Mesenchymal stem cell (in vitro differentiated cells and primary cell): ENCODE measurements at places on chromosomes 3 and 15.

DNA sequence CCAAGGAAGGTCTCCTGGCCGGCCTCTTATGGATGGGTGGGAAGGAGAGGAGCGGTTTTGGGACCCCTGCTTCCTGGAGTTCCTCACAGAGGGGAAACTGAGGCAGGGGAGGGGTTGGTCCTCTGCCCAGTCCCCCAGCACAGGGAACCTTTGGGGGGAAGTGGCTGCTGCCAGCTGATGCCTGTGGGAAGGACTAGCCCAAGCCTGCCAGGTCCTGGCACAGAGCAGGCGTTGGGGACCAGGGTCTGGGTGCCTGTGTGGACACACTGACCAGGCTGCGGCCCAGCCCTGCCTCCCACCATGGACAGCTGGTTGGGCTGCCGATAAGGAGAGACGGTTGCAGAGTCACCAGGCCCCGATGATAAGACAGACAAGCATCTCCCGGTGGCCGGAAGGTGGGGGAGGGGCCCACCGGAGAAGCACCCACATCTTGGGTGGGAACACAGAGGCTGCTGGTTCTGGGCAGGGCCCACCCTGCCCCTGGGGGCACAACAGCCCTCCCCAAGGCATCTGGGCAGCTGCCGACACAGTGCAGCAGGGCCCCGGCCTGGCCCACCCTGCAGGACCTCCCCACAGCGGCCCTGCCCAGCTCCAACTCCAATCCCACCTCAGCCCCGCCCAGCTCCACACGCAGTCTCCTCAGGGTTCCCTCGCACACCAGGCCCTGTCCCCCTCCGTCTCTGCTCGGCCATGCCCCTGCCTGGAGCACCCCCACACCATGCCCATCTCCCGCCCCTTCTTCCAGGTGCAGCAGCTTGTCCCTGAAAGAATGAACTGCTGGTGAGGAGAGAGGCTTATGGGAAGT, 50.7 kb downstream of the DNAJB8 start:
- H3K4me3 ChIP-seq: no peak overlapping the region
- no peaks in the 10 kb centered on the region for H3K27me3 ChIP-seq
- no peak overlapping the region for H3K27ac ChIP-seq
- DNase-seq: no peak
- H3K4me1 ChIP-seq: peaks cover 16% of the 10 kb centered on the region

DNA sequence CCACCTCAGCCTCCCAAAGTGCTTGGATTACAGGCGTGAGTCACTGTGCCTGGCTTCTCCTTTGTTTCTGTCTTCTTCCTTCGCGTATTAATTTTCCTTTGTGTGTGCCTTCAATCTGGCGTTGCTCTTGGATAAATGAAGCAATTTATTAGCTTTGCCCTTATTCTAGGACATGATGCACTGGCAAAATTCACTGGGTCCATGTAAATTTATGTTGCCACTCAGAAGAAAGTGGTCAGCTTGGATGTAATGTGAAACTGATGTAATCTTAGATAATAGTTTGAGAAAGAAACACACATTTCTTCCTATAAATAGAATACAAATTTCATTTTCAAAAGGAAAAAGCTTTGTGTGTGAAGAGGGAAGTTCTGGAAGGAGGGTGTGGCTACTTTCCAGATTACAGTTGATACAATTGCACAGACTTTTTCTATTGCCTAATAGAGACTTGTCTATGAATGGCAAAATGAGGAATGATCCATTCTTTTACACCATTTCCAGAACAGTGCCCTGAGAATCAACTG, 23.3 kb upstream of the ATP1B3 start:
- H3K4me3 ChIP-seq: no peak overlapping the region
- no peak overlapping the region for H3K27ac ChIP-seq
- no peak for DNase-seq
- H3K27me3 ChIP-seq: no peaks in the 10 kb centered on the region

- peaks cover 3% of the 10 kb centered on the region for H3K4me1 ChIP-seq
- H3K4me3 ChIP-seq: no peak overlapping the region
- no peaks in the 10 kb centered on the region for H3K27me3 ChIP-seq
- DNase-seq: no peak
- H3K36me3 ChIP-seq: no peaks in the 10 kb centered on the region
These were observed 126.1 kb upstream of the CTNNB1 start for GRCh38 chr3:41073190-41073589.

DNA sequence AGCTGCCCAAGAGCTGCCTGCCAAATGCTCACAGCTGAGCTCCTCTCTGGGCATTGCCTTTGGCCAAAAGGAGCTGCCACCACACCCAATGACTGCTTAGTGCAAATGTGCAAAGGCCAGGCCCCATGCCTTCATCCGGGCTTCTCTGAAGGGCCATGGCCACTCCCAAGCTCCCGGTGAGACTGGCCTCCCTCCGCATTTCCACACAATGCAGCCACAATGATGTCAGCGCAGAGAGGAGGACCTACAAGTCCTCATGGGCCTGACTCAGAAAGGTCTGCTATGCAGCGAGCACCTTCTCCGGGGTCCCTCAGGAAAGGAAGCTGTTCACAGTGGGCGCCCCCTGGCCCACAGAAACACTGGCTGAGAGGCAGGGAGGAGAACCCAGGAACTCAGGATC, 12.7 kb downstream of the OXTR start:
- no peak overlapping the region for H3K27ac ChIP-seq
- H3K4me1 ChIP-seq: peaks cover 25% of the 10 kb centered on the region

- no peaks in the 10 kb centered on the region for H3K36me3 ChIP-seq
- no peak for DNase-seq
- H3K27me3 ChIP-seq: no peaks in the 10 kb centered on the region
- H3K27ac ChIP-seq: no peak overlapping the region
These were observed 2.5 kb upstream of the DNAH12 start for GRCh38 chr3:57546616-57547015.

DNA sequence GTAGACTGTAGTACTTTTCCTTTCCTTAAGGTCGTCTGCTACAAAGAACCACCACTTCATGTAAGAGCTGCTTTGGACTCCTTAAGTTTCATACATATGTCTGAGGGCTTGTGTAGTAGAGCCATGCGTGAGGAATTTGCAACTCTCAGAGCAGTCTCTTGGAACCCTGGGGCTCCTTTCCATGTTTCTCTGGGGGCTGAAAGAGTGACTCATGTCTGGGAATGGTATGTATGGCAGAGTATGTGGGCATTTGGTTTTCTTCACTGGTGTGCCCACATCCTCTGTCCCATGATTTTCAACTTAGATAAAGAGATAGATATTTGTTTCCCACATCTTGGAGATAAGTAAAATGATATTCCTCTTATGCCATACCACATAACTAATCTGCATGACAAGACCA, 20.6 kb upstream of the RBM5 start:
- DNase-seq: peak; percentile 15
- no peaks in the 10 kb centered on the region for H3K27me3 ChIP-seq
- no peaks in the 10 kb centered on the region for H3K4me1 ChIP-seq
- H3K27ac ChIP-seq: peak overlapping the region; percentile 70
- H3K36me3 ChIP-seq: peaks cover 93% of the 10 kb centered on the region
- no peak overlapping the region for H3K4me3 ChIP-seq

- DNase-seq: no peak
- H3K4me3 ChIP-seq: no peak overlapping the region
- H3K27ac ChIP-seq: no peak overlapping the region
- H3K27me3 ChIP-seq: no peaks in the 10 kb centered on the region
- H3K36me3 ChIP-seq: peaks cover 53% of the 10 kb centered on the region
- H3K4me1 ChIP-seq: peaks cover 3% of the 10 kb centered on the region
These were observed 36.2 kb downstream of the ZXDC start for GRCh38 chr3:126439346-126439967.

DNA sequence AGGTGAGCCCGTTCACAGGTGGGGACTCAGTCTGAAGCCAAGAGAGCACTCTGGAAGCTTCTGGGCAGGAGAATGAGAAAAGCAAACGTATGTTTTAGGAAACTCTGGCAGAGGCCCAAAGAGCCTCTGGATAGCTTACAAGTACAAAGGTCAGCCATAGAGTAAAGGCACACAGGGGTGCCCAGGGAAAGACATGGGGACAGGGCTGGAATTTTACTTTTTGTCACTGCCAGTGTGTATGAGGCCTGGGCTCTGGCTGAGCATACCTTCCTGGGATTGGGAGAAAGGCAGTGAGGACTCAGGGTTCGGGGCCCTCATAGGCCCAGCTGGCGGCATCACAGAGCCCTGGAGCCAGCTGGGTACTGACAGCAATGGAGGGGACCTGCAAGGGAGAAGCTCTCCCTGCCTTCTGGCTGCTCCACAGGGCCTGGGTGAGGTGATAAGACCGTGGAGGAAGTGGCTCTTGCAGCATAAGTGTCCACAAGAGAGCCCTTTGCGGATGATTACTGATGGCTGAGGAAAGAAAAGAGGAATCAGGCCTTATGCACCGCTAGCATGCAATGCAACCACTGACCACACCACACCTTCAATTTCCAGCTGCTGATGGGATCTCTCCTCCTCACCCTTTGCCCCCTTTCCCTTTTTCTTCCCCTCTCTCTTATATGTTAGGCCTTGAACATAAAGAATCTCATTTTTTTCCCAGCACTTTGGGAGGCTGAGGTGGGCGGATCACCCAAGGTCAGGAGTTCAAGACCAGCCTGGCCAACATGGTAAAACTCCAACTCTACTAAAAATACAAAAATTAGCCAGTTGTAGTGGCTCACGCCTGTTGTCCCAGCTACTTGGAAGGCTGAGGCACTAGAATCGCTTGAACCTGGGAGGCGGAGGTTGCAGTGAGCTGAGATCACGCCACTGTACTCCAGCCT, 25.1 kb upstream of the BCL2L10 start:
- peaks cover 18% of the 10 kb centered on the region for H3K4me1 ChIP-seq
- DNase-seq: peak; percentile 33
- peaks cover 27% of the 10 kb centered on the region for H3K36me3 ChIP-seq
- no peak overlapping the region for H3K4me3 ChIP-seq

- no peaks in the 10 kb centered on the region for H3K4me1 ChIP-seq
- no peak overlapping the region for H3K4me3 ChIP-seq
- H3K27ac ChIP-seq: no peak overlapping the region
These were observed 591.0 kb downstream of the MECOM start for GRCh38 chr3:169072494-169072893.

GRCh38 chr3:42562047-42562907, 19.5 kb downstream of the SEC22C start:
- no peak for DNase-seq
- H3K36me3 ChIP-seq: peaks cover 41% of the 10 kb centered on the region
- H3K4me3 ChIP-seq: no peak overlapping the region
- no peak overlapping the region for H3K27ac ChIP-seq

GRCh38 chr15:74621936-74622335, 6.3 kb downstream of the CLK3 start:
- H3K4me1 ChIP-seq: peaks cover 12% of the 10 kb centered on the region
- H3K27ac ChIP-seq: no peak overlapping the region
- H3K36me3 ChIP-seq: peaks cover 89% of the 10 kb centered on the region
- no peaks in the 10 kb centered on the region for H3K27me3 ChIP-seq
- DNase-seq: no peak

- no peak overlapping the region for H3K4me3 ChIP-seq
- no peaks in the 10 kb centered on the region for H3K36me3 ChIP-seq
- H3K27me3 ChIP-seq: no peaks in the 10 kb centered on the region
- H3K4me1 ChIP-seq: no peaks in the 10 kb centered on the region
- DNase-seq: no peak
These were observed 53.6 kb upstream of the RPL35A start for GRCh38 chr3:197896421-197896820.

DNA sequence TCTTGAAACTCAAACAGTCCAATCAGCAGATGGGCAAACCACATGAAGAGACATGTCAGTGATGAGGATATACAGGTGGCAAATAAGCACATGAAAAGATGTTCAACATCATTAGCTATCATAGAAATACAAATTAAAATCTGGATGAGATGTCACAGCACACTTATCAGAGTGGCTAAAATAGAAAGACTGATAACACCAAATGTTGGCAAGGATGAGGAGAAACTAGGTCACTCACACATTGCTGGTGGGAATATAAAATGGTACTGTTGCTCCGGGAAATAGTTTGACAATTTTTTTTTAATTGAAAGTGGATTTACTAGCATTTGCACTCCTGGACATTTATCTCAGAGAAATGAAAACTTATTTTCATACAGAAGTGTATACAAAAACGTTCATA, 8.4 kb downstream of the PGPEP1L start:
- H3K27me3 ChIP-seq: peaks cover 10% of the 10 kb centered on the region
- H3K36me3 ChIP-seq: no peaks in the 10 kb centered on the region
- no peak for DNase-seq
- H3K27ac ChIP-seq: no peak overlapping the region

- H3K27me3 ChIP-seq: no peaks in the 10 kb centered on the region
- H3K36me3 ChIP-seq: no peaks in the 10 kb centered on the region
These were observed 305.4 kb upstream of the ROPN1 start for GRCh38 chr3:124297062-124297980.

DNA sequence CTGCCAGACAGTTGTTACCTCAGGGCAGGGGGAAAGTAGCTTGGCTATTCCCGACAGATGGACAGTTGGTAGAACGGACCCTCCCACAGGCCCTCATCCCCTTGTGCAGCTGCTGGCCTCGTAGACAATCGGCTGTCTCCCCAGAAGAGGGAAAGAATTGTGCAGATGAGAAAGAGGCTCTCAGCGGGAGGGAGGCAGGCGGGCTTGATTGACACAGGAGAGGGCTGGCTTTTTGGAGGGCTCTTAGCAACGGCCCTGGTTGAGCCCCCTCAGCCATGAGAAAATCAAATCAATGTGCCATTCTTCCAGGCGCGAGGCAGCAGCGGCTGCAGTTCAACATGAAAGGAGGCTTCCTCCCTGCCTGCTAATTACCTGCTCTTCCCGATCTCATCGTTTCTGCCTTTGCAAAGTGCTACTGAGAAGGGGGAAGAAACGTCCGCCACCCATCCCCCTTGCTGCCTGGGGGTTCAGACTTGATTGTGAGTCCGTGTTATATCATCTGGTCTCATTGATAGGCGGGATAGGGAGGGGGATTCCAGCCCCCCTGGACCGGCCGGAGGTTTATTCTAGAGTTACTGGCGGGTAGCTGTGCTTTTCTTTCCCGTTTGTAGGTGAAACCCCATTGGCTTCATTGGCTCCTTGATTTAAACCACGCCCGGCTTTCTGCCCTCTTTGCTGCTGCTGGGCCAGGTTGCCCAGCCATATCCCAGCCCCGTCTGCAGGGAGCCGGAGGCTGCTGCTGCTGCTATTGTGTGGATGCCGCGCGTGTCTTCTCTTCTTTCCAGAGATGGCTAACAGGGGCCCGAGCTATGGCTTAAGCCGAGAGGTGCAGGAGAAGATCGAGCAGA, at the start of gene TAGLN3:
Gene TAGLN3, plus strand, starts transcription at position 287 of the 848 bp plus-strand sequence. Its CDS starts 501 bp downstream, at position 788.
- peaks cover 11% of the 10 kb centered on the region for H3K36me3 ChIP-seq
- peak; percentile 30 for DNase-seq
- H3K27me3 ChIP-seq: peaks cover 10% of the 10 kb centered on the region
- H3K4me3 ChIP-seq: peak within 1 kb of the TSS; percentile 69
- peaks cover 18% of the 10 kb centered on the region for H3K4me1 ChIP-seq
